ENCODE measurements at places on chromosomes 16 and 17. TPM values are rescaled to one million over a fixed set of nuclear protein-coding genes. Genes with fewer than 3 reads are reported as not detected.

DNA sequence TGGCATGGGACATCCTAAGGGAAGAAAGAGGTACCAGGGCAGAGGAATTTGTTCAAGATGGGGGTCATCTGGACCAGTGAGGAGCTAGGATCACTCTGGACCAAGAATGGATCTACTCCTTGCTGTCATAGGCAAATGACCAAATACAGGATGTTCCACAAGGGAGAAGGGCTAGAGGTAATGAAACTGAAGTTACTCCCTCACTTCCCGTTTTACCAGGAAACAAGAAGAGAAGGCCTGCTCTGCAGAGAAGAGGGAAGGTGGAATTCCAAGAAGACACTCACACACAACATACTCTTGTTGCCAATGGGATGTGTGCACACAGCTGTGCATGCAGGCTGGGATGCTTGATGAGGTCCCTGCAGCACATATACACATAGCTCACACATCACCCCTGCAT lies 38.6 kb downstream of the NEUROD2 start:
- DNase-seq: no peak
- H3K4me3 ChIP-seq: no peak overlapping the region
- no peaks in the 10 kb centered on the region for H3K27me3 ChIP-seq
- H3K4me1 ChIP-seq: peaks cover 1% of the 10 kb centered on the region

GRCh38 chr16:86611525-86611855 lies 33.1 kb downstream of the FOXL1 start:
- H3K27me3 ChIP-seq: no peaks in the 10 kb centered on the region
- H3K4me3 ChIP-seq: no peak overlapping the region
- no peaks in the 10 kb centered on the region for H3K36me3 ChIP-seq
- no peak for DNase-seq

- no peak overlapping the region for H3K27ac ChIP-seq
- H3K36me3 ChIP-seq: peaks cover 46% of the 10 kb centered on the region
- H3K4me3 ChIP-seq: no peak overlapping the region
- no peaks in the 10 kb centered on the region for H3K27me3 ChIP-seq
- H3K4me1 ChIP-seq: peaks cover 3% of the 10 kb centered on the region
- no peak for DNase-seq
Measured at GRCh38 chr17:1434150-1434549, 21.9 kb downstream of the CRK start.

Gene IL34
- 3.3 TPM for total RNA-seq

Gene CCR7
- total RNA-seq: 1.1 TPM
